Epithelial cell of umbilical artery (primary cell): ENCODE measurements at places on chromosomes 5 and 9. TPM values are rescaled to one million over a fixed set of nuclear protein-coding genes. Genes with fewer than 3 reads are reported as not detected.

The PHF24 gene
- not detected in 2 replicates for total RNA-seq

The SLF1 gene
- 6.2 and 8.5 TPM in 2 replicates for total RNA-seq

The MCTP1 gene
- total RNA-seq: 113 and 123 TPM in 2 replicates

The SPAAR gene
- 10.3 and 14.3 TPM in 2 replicates for total RNA-seq

The DNAJC21 gene
- total RNA-seq: 28.3 and 42.9 TPM in 2 replicates

The ENG gene
- 12.6 and 38.3 TPM in 2 replicates for total RNA-seq

The ZNF169 gene
- 1.6 and 5.3 TPM in 2 replicates for total RNA-seq

The STK32A gene
- not detected in 2 replicates for total RNA-seq

The PLAC8L1 gene
- not detected in 2 replicates for total RNA-seq

The SMIM33 gene
- total RNA-seq: under 0.01 TPM in 1 of 2 replicates, not detected in the other

The PDCD1LG2 gene
- total RNA-seq: 12.0 and 20.8 TPM in 2 replicates

The ARHGEF28 gene
- total RNA-seq: 77.3 and 144 TPM in 2 replicates
